ENCODE measurements at places on chromosomes 7 and 10. TPM values are rescaled to one million over a fixed set of nuclear protein-coding genes. Genes with fewer than 3 reads are reported as not detected.
A peak's percentile ranks its signal among the peaks of the same experiment; 100 is the strongest.

Gene EPC1
- total RNA-seq = 14.1 TPM

Gene PSMC2
- 400 TPM for total RNA-seq

Gene DENND2A
- 26.9 TPM for total RNA-seq

Gene FANK1
- total RNA-seq = 0.68 TPM

Gene CDK14
- 9.3 TPM for total RNA-seq

Gene TLX1
- not detected for total RNA-seq

Gene FBXL13
- total RNA-seq = 1.4 TPM

Gene SEMA3E
- 0.29 TPM for total RNA-seq

Gene ABCB1
- under 0.01 TPM for total RNA-seq

Gene LFNG
- 19.1 TPM for total RNA-seq

Gene CYP26C1
- total RNA-seq = not detected

Gene SFRP4
- 0.10 TPM for total RNA-seq

DNA sequence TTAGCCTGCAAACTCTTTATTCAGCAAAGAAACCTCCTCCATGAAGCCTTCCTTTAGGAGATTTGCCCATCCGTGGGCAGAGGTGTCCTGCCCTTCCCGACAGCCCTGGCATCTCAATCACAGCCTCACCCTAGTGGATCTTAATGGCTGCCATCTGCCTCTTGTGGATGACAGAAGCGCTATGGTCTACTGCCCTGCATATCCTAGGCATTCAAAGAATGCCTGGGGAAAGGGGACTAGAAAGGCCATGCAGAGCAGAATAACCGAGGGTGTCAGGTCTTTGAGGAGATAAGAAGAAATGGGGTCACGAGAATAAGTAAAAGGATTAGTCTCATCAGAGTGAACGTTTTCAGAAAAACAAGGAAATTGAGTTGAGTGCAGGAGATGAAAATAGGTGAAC, 57.7 kb upstream of the SPOCK2 start:
- no peak for DNase-seq

- no peak for DNase-seq
These were observed 156.7 kb upstream of the BET1 start for GRCh38 chr7:94160719-94161435.

GRCh38 chr10:128180843-128181242, 54.6 kb upstream of the MKI67 start:
- no peak for DNase-seq

DNA sequence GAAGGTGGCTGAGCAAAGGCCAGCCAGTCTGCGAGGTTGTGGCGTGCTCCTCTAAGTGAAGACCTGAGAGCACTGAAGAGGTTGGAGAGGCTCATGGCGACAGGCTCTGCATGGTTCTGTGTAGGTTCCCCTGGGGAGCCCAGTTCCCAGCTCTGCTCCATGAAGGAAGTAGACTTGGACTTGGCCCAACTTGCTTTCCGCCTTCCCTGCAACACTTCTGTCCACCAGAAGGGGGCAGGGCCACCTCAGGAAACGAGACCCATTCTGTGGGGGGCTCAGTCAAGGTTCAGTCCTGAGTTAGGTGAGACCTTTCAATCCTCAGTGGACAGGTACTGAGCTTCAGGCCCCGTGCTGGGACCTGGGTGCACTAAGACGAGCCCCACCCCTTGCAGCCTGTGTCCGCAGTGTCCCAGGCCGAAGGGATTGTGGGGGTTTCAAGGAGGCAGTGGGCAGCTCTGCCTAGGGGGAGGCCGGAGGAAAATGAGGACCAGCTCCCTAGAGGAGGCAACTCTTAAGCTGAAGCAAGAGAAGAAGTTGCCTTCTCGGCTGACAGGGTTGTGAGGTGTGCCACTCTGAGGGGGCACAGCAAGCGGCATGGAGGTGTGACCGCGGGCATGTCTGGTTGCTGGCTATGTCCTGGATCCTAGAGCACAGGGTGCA, 15.0 kb upstream of the PCBD1 start:
- peak; percentile 31 for DNase-seq

DNA sequence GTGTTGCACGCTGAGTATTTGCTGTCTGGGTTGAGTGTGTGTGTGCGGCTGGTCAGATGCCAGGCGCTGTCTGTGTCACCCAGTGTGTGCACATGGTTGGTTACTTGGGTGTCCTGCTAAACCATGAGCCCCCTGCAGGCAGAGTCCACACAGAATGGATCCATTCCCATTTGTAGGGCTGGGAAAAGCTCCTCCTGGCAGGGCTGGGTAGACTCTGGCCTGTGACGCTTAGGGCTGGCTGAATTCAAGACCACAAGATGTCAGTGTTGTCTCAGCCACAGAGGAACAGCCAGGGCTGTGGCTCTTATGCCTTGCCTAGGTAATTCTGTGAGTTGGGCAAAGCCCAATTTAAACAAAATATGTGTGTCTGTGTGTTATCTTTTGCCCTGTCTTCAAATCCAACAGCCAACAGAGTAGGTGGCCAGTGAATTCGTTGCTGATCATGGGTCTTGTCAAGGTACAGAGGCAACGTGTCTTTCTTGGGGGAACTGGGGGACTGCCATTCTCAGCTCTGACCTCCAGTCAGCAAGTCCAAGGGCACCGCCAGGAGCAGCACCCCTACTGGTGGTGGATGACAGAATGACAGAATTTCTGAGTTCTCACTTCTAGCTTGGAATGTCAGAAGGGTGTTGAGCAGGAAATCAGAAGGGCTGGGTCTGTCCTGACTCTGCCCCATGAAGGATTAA, 285.1 kb downstream of the CCSER2 start:
- peak; percentile 47 for DNase-seq

- DNase-seq = no peak
These were observed 150.3 kb upstream of the NPY start for GRCh38 chr7:24133691-24134090.

GRCh38 chr7:96327429-96327828, 5.5 kb upstream of the SLC25A13 start:
- no peak for DNase-seq

- no peak for DNase-seq
These were observed 1.3 kb downstream of the SHH start for GRCh38 chr7:155810770-155811559.

DNA sequence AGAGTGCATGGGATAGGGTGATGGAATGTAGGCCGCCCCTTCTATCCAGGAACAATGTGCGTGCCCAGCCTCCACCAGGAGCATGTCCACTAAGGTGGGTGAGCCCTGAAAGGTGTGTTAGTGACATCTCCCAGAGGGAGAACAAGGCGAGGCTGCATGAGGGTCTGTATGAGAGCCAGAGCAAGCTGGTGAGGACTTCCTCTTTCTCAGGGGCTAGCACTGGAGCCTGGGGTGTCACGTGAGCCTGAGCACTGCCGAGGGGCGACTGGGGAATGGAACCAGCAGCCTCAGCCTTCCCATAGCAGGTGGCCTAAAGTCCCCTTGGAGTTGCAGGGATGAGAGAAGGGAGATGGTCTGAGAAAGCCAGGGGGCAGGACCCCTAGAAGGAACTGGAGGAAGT, 156.3 kb upstream of the COBL start:
- DNase-seq = no peak

GRCh38 chr7:121339082-121339481, 10.3 kb downstream of the WNT16 start:
- DNase-seq = no peak

DNA sequence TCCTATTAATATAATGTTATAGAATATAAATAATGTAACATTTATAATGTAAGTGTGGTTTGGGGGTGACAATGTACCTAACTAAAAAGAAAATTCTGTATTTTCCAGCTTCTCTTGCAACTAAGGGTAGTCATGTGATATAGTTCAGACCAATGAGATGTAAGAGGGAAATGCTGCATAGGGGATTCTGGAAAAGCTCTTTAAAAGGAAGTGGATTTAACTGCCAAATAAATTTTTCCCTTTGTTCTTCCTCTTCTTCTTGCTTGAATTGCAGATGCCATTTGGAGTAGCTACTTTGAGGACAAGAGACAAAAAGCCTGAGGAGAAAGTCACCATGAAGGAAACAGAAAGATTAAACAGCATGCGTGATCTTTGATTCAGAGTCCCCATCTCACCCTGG, 194.3 kb downstream of the PTEN start:
- DNase-seq = no peak

- DNase-seq = no peak
These were observed 123.9 kb upstream of the FAM171A1 start for GRCh38 chr10:15494850-15495506.

DNA sequence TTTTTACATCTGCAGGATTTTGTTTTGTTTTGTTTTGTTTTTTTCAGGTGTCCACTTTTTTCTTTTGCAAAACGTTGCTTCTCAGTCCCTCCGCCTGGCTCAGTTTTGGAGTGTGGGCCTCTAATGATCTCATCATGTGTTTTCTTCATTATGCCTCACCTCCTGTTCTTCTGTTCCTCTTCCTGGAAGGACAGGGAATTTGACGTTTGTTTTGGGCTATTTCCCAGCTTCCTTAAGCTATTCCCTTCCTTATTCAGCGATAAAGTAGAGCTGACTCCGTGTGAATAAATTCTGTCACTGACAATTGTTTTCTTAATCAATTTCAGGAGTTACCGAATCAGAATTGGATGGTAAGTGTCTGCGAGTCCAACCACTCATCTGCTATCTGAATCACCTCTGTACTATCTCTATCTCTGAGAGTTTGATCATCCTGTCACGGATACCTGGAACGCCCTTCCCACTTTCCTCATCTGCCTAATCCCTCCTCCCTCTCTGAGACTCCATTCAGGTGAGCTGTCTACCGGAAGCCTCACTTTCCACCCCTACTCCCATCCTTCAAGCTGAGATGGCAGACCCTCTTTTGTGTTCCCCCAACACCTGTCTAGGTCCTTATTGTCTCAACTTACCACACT, 218.4 kb downstream of the GATA3 start:
- no peak for DNase-seq

DNA sequence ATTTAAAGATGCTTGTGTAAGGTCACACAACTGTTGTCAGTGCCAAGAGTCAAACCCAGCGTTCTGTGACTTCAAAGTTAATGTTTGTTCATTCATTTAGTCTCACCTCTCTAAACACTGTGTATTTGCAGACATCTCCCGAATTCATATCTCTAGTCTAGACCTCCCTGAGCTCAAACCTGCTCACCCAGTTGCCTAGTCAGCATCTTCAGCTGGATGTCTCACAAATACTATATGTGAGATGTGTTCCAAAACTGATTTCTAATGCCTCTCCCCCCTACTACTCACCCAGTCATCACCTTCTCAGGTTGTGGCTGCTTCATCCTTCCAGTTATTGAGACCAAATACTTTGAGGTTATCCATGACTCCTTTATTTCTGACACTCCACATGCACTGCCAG, 91.4 kb downstream of the ST7 start:
- DNase-seq = no peak

GRCh38 chr7:133070562-133070961, 11.3 kb downstream of the CHCHD3 start:
- no peak for DNase-seq

DNA sequence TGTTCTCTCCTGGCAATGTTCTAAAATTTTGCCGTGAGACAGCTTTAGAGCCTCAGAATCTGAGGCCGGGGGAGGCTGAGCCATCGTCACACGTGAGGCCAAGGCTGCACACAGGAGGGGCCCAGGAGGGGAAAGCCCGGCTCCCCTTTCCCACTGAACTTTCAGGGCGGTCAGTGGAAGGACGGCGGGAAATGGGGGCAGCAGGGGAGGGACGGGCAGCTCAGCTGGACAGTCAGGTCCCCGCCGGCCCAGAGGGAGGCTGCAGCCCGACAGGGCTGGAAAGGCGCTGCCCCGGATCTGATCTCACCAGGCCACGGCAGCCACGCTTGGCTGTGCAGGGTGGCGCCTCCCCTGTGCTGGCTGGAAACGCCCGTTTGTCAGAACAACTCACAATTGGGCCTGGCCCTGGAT, 43.3 kb upstream of the ADGRA1 start:
- DNase-seq = no peak

DNA sequence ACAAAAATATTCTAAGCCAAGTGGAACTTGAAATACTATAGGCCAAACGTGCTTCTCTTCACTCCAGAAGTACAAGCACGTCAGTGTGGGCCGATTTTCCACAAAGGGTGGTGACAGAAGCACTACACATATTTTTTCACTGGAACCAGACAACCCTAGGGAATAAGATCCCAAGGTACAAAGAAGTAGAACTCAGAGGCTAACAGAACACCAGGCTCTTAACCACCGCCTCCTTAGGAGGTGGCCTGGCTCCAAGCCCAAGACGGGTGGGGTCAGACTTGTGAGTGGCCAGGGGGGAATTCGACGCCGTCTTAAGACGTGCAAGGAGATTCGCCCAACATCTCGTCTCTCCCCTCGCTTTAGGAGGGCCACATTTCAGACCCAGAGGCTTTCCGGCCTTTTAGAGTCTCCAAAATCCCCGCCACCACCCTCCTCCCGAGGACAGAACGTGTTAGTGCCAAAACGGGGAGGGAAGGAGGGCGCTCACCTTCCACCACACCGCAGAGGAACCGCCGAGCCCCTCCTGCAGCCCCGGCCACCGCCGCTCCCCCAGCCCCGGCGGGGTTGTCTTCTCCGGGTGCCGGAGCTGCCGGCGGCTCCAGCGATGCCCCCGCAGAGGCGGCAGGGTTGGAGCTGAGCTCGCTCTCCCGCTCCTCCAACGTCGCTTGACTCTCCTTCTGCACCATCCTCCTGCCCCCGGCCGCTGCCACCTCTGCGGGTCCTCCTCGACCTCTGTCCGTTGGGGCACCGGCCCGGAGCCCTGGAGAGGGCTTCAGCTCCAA, 716 bp downstream of the OGA start:
- peak; percentile 86 for DNase-seq

GRCh38 chr10:3357737-3358136, 185.2 kb upstream of the PITRM1 start:
- no peak for DNase-seq

DNA sequence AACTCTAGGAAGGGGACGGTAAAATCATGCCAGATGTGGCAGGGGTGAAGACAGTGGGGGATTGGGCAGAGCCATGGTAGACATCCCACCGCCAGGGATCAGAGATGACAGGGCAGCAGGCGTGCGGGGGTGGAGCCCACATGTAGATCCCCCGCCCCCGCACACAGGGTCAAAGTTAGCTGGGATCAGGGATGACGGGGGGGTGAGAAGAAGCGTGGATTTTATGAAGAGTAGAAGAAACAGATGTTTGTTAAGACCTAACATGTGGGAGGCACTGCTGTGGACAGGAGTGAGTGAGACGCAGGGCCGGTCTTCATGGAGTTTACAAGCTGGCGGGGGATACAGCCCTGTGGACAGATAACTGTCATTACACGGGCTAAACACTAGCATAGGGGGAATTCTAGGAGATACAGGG, 154.0 kb upstream of the KLF14 start:
- peak; percentile 39 for DNase-seq

- no peak for DNase-seq
These were observed 31.2 kb downstream of the KAT6B start for GRCh38 chr10:74857586-74857985.

All from RPMI7951 (cell line).